Activated T-cell treated with anti-CD3 and anti-CD28 coated beads, Interleukin-2, amount 50 U/mL, for 4 hours (primary cell): ENCODE measurements at places on chromosomes 16 and 17. TPM values are rescaled to one million over a fixed set of nuclear protein-coding genes. Genes with fewer than 3 reads are reported as not detected.

- no peak for DNase-seq
Measured at GRCh38 chr17:9432134-9432885, 143.3 kb downstream of the STX8 start.

DNA sequence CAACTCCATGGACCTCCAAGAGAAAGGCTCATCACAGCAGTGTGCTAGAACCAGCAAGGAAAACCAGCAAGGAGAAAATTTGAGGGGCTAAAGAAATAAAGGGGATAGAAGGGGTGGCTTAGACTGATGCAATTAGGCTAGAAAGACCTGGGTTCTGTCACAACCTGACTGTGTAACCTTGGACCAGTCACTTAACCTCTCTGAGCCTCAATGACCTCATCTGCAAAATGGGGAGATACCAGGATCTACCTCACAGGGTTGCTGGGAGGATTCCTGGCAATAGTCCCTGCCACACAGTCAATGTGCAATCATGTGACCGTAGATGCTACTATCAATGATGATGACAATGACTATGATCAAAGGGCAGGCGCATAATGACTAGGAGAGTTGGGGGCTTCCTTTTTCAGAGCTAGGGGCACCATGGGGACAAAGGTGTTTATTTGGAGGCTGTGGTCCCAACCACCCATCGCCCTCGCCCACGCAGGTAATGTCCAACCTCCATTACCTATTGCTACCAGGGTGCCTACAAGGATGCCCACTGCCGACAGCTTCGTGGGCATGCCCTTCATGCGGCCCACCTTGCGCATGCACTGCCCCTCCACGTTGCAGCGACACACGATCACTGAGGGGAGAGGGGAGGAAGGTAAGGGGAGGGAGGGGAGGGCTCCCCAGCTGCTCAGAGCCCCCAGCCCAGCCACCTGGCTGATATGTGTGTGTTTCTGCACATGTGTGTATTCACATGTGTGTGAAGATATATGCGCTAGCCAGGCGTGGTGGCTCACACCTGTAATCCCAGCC, 9.7 kb downstream of the CDH16 start:
- no peak for DNase-seq

DNA sequence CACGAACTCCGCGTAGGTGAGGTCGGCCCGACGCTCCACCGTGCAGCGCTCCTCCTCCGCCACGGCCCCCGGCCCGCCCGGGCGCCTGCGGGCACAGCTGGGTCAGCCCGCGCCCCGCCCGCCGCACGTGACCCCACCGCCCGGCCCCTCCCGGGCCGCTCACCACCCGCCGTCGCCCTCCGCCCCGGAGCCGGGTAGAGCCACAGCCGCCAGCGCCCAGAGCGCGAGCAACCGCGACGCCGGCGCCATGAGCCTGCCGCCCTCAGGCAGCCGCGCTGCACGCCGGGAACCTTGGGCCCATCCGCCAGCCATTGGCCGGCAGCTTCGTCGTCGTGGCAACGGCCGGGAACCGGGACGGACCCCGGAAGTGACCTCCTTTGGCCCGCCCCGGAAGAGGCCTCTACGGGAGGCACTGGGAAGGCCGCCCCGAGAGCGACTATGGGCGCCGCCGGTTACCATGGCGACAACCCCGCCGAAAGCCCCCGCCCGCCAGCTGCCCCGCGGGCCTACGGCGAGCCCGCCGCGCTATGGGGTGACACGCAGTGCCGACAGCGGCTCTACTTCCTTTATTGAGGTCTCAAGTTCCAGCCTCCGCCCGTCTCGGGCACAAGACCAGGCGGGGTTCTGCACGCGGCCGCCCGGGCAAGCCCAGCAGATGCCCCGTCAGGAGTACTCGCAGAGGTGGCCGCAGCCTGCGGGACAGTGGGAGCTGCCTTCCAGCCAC, at the start of gene JMJD8:
TSS of gene JMJD8 (minus strand) at position 264 of the 724 bp plus-strand sequence. CDS start at position 249, 15 bp downstream.
- peak; percentile 95 for DNase-seq

DNA sequence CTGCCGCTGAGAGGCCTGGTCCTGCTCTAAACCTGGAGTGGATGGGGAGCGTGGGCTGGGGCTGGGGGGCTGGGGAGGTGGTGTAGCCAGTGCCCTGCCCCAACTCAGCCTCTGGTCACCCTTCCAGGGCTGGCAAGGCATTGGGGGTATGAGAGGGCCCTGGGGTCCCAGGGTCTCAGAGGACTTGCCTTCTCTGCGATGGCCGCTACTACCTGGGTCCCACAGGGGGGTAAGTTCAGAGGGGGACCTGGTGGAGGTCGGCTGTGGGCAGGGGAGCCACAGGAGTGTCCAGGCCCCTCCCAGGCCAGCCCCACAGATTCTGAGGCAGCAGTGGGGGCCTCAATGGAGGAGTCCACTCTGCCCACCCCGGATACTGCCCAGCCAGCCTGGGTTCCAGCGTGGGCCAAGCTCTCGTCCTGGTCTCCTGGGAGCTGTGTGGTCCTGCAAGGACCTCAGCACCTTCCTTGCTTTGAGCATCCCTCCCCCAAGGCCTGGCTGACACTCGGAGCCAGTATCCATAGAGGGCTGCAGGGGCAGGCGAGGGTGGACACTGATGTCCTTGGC, 20.5 kb downstream of the JPH3 start:
- DNase-seq, result no peak

- DNase-seq, result no peak
Measured at GRCh38 chr17:56595831-56596690, 2.6 kb downstream of the NOG start.

DNA sequence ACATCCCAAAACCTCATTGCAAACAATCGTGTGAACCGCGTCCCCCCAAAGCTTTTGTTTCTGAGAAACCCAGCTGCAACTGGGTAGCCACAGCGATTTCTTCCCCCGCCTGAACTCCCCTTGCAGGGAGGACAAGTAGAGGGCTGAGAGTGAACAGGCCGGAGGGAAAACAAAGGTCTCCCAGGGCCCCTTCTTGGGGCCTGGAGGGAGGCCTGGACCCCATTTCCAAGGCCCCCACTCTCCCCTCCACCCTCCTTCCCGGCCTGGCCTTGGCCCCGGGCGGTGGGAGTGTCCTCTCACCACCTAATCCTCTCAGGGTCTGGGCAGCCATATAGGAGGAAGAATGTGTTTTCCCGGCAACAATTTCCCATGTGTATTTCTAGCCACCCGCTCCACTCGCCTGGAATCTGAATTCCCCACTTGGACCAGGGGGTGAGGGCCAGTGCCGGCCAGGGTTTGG, 2.6 kb downstream of the GLIS2 start:
- DNase-seq, result no peak

DNA sequence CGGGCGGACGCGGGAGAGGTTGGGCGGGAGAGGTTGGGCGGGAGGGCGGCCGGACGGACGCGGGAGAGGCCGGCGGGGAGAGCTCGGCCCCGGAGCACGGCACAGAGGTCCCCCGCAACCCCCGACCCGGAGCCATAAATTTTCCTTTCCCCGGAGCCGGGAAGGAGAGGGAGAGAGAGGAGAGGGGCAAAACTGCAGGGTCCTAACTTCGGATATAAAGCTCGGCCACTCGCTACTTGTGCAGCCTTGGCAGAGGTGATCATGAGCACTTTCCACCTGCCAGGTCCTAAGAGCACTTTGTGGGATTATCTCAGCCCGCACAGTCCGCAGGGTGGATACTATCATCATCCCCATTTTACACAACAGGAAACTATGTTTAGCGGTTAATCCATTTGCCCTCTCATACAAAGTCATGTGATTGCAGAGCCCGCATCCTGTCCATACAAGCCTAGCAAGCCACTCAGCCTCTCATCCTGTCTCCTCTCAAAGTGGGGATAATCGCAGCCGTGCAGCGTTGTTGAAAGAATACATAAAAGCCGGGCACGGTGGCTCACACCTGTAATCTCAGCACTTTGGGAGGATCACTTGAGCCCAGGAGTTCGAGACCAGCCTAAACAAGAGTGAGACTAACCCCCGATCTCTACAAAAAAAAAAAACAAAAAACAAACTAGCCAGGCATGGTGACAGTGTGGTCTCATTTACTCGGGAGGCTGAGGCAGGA, 780 bp upstream of the DCAKD start:
- no peak for DNase-seq

Gene NXPH3
- not detected for total RNA-seq

Gene CA5A
- not detected for total RNA-seq

Gene OR3A3
- not detected for total RNA-seq
